ENCODE measurements at places on chromosomes 16 and 17.
A peak's percentile ranks its signal among the peaks of the same experiment; 100 is the strongest.

DNA sequence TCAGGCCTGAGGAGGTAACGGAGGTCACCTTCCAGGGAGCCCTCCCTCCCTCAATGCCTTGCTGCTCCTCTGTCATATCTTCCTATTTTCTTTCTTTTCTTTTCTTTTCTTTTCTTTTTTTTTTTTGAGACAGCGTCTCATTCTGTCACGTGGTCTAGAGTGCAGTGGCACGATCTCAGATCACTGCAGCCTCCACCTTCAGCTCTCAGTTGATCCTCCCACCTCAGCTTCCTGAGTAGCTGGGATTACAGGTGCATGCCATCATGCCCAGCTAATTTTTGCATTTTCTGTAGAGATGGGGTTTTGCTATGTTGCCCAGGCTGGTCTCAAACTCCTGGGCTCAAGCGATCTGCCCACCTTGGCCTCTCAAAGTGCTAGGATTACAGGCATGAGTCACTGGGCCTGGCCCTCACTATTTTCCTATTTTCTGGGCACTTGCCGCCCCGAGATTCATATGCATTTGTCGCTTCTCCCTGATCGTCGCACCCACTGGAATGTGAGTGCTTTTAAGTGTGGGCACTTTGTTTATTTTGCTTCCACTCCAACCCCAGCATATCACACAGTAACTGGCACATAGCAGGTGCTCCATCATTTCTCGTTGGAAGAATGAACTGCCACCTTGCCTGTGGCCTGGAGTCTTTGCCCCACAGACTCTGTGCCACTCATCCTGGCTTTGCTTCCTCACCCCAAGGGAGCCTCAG is 31.7 kb downstream of the CPNE2 start:
- DNase-seq: no peak

DNA sequence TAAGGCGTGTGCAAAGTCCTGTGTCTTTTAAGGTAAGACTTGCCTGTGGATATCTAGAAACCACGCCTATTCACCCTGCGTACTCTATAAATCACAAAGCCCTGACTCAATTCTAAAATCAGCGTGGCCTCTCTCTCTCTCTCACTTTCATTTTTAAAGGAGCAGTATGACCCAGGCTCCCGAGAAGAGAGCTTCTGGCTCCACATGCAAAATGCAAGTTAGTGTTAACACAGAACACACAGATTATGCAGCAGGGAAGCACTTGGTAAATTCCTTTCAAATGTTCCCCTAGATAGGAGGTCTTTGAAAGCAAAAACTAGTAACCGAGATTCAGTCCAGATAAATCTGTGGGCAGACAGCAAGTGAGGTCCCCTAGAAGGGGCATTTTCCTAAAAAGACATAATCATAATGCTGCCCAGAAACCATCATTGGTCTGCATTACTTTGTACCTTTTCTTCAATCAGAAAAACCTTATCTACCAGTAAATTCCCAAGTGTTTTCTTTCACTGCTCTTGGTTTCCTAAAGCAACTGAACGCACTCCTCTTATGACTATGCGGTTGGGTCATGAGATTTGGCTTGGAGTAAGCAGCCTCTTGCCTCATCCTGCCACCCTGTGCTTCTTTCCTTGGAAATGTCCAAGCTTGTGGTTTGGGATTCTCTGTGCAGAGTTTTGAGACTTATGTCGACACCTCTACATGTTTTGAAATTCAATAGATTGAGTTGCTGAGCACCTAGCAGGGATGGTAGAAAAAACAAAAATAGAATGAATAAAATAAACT is 31.7 kb upstream of the KCNJ2 start:
- DNase-seq: peak; percentile 69

DNA sequence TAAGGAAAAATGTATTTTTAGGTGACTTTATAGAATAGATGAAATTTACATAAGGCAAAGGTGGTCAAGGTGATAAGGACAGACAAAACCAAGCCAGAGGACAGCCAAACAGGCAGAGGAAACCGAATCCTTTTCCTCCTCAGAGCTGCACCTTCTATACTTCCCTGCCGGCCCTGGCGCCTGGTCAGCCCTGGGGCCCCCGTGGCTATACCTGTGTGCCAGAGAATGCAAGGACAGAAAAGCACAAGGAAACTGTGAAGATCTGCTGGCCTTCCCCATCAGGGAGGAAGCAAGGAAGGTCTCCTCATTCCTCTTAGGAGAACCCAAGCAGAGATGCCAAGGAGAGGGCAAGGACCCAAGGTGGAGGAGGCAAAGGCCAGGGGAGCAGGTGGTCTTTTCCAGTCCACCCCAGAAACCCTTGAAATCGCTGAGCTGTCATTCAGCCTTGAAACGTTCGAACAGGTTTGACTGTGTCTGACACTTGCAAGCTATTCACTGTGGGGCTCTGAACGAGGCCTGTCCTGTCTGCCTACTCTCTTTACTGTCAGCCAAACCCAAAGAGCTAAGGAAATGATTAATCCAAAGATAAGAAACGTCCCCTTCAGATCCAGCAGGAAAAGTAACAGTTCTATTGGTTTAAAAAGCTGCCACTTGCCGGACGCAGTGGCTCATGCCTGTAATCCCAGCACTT is 114.4 kb downstream of the XYLT1 start:
- no peak for DNase-seq

DNA sequence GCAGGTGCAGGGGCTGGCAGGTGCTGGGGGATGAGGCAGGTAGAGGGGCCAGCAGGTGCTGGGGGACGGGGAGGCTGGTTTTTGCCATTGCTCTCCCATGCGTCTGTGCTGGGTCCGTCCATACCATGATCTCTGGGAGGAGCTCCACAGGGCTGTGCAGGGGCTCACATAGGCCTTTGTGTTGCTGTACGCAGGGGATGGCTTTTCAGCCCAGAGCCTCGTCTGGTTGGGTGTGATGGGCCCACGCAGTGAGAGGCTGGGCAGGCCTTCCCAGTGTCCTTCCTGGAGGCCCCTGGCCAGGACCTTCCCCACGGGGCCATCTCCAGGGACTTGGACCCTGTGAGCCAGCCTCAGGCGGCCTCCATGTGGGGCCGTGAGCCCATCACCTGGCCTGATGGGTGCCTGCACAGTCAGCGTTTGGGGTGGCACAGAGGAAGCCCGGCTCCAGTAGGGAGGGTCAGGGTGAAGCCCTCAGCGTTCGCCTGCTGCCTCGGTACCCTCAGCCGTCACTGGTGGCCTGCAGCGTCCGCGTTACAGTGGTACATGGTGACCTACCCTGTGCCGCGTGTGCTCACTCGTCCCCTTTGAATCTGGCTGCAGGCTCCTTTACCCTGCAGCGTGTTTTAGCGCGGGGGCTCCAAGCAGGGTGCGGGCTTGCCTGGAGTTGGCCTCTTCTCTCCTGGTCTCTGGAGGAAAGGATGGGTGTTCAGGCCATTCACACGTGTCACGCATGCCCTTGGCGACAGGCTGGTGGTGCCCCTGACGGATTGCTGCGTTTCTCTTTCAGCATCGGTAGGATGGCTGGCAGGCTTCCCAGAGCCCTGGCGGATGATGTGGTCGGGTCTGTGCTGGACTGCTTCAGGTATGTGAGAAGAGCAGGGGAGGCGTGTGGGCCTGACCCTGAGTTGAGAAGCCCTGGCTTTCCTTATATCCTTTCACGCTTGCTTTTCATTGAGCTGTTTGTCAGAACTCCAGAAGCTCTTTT is 30.6 kb downstream of the ZNF750 start:
- no peak for DNase-seq

- no peak for DNase-seq
Measured at GRCh38 chr16:87331241-87331801, 14.1 kb upstream of the C16orf95 start.

- DNase-seq: no peak
Measured at GRCh38 chr16:49816875-49817274, 39.0 kb downstream of the ZNF423 start.

- DNase-seq: peak; percentile 91
Measured at GRCh38 chr16:31472709-31473203, 804 bp downstream of the TGFB1I1 start.

GRCh38 chr16:9868606-9869149 is 313.6 kb downstream of the GRIN2A start:
- no peak for DNase-seq

GRCh38 chr17:77002103-77003045 is 134.2 kb downstream of the MGAT5B start:
- DNase-seq: peak; percentile 30

DNA sequence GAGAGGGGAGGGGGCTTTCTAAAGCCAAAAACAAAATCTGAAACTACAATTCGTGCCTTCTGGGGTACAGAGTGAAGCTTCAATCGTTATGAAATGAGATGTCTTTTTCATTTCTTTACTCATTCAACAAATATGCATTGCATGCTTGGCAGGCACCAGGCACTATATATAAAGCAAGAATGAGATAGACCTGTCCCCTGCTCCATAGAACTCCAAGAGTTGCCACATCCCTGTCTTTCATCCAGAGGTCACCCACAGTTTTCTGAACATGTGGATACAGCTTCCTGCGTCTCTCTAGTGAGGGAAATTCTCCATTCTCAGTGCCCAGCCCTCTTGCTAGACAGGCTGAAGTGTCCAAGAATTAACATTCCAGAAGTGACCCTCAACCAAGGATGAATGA is 343.2 kb upstream of the MAF start:
- DNase-seq: no peak

DNA sequence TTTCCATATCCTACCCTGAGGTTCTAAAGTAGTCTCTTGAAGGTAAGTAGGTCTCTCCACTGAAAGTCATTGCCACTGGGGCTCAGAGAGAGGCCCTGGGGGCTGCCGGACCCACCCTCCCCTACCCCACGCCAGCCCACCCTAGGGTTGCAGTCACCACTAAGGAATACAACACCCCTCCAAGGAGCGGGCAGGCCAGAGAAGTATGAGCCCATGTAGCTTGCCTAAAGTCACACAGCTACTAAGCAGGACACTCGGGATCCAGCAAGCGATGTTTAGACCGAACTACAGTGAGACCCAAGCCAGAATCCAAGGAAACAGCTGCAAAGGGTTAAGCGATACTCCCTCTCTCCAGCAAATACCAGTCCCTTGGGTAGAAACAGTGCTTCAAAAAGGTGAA is 27.0 kb downstream of the C16orf78 start:
- DNase-seq: no peak
